ENCODE measurements at places on chromosomes 7 and 10. TPM values are rescaled to one million over a fixed set of nuclear protein-coding genes. Genes with fewer than 3 reads are reported as not detected.

The PRKG1 gene
- not detected for total RNA-seq

The GIMAP1 gene
- total RNA-seq = 1.3 TPM

The BAMBI gene
- 0.13 TPM for total RNA-seq

DNA sequence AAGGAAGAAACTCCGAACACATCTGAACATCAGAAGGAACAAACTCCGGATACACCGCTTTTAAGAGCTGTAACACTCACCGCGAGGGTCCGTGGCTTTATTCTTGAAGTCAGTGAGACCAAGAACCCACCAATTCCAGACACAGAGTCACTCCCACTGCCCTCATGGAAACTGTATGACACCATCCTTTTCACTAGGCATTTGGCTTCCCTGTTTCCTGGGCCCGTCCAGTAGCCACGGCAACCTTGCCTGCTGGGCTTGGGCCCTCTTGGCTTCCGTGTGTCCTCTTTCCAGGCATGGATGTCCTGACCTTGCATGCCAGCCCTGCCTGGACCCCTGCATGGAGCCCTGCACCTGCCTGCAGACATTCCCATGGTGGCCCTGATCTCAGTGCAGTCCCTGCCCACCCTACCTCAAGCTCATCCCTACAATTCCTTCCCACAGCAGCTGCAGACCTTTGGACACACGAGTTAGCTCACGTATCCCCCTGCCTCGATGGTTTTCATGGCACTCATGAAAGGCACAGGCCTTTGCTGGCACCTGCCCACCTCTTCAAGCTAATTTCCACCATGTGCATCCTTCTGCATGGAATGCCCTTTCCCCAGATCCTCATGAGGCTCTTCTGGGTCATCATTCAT lies 6.7 kb downstream of the SH2D4B start:
- peaks cover 26% of the 10 kb centered on the region for H3K4me1 ChIP-seq
- no peak for DNase-seq
- H3K27me3 ChIP-seq = no peaks in the 10 kb centered on the region
- H3K27ac ChIP-seq = no peak overlapping the region
- no peaks in the 10 kb centered on the region for H3K36me3 ChIP-seq

The PNPLA8 gene
- 10.5 TPM for total RNA-seq

The SAP25 gene
- total RNA-seq = 7.0 TPM

The ECHS1 gene
- 73.2 TPM for total RNA-seq

The LIPJ gene
- 0.11 TPM for total RNA-seq

GRCh38 chr10:97278491-97278989 lies 13.9 kb downstream of the ARHGAP19 start:
- H3K4me3 ChIP-seq = no peak overlapping the region
- H3K27me3 ChIP-seq = no peaks in the 10 kb centered on the region
- DNase-seq = no peak
- peaks cover 9% of the 10 kb centered on the region for H3K4me1 ChIP-seq
- H3K36me3 ChIP-seq = no peaks in the 10 kb centered on the region
- H3K27ac ChIP-seq = no peak overlapping the region

Measured in GM12878 (cell line).